ENCODE measurements at places on chromosomes 12 and 14.

DNA sequence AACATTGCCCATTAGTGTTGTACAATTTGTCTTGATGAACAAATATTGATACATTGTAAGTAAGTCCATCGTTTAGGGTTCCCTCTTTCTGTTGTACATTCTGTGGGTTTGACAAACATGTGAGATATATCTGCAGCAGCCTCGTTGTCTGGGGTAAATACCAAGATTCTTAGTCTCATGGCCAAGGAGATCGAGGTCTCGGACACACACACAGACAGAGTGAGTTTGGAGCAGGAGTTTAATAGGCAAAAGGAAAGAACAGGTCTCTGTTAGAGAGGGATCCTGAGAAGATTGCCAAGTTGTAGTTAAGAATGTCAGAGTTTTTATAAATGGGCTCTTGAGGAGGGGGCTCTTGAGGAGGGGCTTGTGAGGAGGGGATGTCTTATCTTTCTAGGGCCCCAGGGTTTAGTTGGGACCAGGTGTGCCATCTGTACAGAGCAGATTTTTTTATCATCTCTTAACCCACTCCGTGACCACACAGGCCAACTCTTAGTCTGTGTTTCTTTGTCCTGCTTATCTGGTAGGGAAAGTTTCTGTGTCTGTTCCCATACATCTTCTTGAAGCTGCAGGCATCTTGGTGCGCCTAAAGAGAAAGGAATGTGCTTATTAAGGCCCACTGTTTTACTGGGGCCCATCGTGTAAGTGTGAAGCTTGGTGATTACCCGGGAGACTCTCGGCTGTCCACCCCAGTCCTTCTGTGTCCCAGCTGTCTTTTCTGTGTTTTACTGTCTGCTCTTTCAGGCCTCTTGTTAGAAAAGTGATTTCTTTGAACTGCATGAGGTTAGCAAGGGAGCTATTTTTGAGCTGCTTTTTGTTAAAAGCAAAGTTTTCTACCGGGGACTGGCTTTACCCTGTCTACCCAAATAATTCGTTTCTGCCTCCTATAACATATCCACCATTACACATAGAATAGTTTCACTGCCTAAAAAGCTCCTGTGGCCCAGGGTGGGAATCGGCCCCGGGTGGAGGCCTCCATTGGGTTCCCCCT lies 22.4 kb upstream of the CLEC2D start:
- peak; percentile 69 for DNase-seq

GRCh38 chr12:118307069-118307954 lies 65.4 kb downstream of the TAOK3 start:
- no peak for DNase-seq

DNA sequence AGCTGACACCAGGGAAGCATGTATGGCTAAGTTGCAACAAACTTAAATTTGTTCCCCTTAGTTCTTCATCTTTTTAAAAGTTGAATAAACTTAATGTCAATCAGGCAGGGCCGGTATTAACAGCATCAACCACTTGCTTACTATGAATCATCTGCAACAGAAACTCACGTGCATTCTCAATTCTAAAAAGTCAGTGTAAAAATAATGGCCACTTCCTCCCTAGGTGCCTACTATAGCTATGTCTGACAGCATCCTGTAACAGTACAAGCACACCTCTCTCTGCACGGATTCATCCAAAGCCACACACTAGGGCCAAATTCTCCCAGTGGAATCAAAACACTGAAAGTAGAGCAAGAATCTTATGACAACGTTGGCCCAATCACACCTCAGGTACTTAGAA lies 48.6 kb downstream of the PPP1R36 start:
- DNase-seq, result no peak

DNA sequence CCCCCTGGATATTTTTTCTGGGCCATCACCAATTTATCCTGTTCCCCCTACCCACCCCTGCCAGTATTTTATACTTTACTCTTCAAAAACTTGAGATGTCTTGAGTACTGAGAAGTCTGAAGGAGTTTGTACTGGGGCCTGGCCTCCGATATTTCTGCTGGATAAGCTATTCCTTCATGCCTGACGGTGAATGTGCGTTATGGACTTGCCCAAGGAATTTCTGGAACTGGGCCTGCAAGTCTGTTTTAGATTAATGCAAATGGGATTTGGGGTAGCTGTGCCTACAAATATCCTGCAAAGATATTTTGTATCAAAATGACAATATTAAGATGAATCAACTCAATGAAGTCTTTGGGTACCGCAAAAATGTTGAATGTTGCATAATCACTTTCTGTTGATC lies at the start of gene PTCSC3:
TSS of gene PTCSC3 (minus strand) at position 199 of the 400 bp plus-strand sequence.
- DNase-seq, result no peak

GRCh38 chr14:90626550-90626949 lies 189.7 kb downstream of the TTC7B start:
- DNase-seq, result no peak

DNA sequence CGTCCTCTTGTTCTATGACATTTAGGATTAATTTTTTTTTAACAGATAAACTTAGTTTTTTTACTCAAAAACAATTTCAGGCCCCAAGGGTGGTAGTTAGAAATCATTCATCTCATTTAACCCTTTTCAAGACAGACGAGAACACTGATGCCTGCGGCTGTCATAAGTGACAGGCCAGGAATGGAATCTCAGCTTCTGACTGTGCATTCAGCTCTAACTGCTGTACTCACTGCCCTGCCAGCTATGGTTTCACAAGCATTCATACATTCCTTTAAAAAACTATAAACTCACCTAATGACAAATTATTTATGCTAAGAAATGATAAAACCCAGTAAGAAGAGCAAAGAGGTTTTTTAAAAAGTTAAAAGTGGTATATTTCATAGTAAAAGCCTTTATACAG lies 8.8 kb downstream of the DENND5B start:
- DNase-seq, result no peak

GRCh38 chr12:112964067-112964670 lies 14.2 kb upstream of the OAS2 start:
- DNase-seq, result no peak

DNA sequence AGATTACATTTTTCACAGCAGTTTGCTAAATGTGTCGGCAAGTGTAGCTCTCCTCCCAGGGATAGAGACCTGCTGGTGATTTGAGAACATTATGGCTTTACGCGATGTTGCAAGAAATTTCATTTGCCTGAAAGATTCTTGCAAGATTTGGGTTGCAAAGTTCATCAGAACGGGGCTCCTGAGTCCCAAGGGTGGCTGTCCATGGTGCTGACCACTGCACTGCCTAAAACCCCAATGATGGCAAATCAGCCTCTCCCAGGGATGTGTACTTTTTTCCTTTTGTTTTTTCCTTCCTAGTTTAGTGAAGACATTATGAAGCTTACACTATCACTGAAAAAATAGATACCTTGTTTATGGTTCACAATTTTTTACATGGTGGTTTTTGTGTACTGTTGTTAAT lies 85.4 kb downstream of the WSCD2 start:
- DNase-seq, result peak; percentile 55

DNA sequence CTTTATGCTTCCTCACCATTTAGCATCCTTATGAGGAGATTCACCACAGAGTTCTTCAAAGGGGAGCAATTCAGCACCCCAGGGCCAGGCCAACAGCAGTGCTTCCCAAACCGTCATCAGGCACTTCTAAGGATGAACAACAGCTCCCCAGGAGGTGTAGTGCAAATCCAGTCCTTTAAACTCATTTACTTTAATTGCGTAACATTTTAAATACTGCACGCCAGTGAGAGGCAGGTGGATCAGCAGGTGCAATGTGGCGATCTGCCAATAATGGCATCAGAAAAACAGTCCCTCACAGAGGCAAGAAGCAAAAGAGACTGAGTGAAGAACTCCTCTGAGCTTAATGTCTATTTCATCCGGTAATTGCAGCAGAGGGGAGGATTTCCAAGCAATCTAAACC lies 770.9 kb upstream of the FOXG1 start:
- peak; percentile 1 for DNase-seq

DNA sequence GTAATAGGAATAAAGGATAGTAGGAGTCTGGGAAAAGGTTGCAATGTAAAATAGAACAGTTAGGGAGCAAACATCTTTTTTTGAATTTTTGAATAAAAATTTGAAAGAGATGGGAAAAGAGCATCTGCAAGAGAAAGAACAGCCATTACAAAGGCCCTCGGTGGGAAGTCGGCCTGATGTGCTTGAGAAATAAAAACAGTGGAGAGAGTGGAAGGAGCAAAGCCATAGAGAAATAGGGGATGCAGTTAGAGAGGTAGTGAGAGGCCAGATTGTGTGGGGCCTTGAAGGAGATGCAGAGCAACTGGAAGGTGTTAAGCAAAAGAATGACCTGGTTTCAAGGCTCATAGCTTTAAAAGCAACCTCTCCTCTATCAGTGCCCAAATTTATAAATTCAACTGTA lies 409.8 kb downstream of the RERGL start:
- DNase-seq, result no peak

DNA sequence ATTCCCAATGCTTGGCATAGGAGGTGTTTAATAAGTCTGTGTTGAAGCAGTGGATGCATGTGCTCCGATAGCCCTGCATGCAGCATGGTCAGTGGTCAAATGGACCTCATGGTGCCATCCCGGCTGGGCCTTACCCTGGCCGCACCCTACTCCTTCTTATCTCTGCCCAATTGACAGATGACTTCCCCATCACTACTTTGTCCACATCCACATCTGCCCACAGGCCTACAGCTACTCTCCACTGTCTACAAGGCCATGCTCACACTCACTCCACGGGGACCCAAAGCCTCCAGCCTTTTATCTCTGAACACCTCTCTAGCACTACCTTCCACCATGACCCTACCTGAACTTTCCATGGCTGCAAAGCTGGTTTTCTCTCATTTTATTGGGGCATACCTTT lies 11.5 kb downstream of the SERPINA11 start:
- DNase-seq, result no peak

DNA sequence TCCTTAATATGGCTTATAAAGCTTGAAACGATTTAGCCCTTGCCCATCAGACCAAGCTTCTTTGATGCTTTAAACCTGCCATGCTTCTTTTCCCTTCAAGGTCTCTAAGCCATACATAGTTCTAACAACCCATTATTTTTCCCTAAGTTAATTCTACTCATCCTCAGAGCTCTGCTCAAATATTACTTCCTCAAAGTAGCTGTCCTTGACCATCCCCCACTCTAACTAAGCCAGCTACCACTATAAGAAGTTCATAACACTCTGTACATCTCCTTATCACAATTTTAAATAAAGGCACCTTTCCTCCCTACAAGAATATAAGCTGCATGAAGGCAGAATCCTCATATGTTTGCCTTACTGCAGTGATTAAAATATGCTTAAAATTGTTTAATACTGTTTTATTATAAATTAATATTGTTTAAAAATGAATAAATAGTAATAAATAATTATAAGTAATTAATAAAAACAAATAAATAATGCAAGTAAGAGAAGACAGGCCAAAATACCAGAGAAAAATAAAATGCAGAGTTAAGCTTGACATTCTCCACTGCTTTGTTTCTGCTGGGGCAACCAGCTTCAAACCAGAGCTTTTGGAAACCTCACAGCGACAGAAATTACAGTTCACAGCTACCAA lies 76.8 kb downstream of the NUMB start:
- no peak for DNase-seq

GRCh38 chr14:105508069-105508468 lies 17.0 kb downstream of the TEDC1 start:
- DNase-seq, result no peak

DNA sequence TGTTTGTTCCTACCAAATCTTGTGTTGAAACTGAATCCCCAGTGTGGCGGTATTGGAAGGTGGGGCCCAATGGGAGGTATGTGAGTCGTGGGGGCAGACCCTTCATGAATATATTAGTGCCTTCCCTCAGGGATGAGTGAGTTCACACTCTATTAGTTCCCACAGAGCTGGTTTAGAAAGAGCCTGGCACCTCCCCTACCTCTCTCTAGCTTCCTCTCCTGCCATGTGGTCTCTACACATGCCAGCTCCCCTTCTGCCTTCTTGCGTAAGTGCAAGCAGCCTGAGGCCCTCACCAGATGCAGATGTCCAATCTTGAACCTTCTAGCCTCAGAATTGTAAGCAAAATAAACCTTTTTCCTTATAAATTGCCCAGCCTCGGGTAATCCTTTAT lies 105.8 kb downstream of the SPTSSA start:
- DNase-seq, result no peak

All from lung (tissue), 17 donors.